Activated T-cell treated with anti-CD3 and anti-CD28 coated beads for 24 hours (primary cell): ENCODE measurements at places on chromosomes 16 and 17.

DNA sequence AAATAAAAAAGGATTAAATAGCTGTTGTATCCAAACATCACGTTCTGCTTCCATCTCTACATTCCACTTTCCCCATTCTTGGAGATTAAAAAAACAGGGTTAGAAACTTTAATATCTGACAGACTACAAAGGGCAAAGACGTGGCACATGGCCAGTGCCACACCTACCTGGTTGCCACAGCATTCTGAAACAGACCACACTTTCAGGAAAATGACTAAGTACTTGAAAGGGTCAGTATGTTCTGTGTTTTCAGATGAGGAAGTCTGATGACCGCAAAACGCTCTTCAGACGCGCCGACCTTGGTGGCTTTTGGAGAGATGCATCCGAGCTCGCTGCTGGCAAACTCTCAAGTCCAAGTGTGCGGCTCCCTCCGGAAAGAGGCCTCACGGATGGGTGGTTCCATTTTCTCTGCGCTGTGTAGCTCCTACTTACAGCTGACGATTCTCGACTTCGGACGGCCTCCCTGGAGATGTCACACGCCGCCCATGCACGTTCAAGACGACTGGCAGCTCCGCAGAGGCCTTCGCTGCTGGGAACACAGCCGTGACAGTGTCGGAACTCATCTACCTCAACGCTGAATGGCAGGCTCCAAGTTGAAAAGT lies 15.5 kb downstream of the MAP1LC3B start:
- no peak for DNase-seq

- no peak for DNase-seq
These were observed 98.6 kb downstream of the ZNF18 start for GRCh38 chr17:11898526-11899235.

DNA sequence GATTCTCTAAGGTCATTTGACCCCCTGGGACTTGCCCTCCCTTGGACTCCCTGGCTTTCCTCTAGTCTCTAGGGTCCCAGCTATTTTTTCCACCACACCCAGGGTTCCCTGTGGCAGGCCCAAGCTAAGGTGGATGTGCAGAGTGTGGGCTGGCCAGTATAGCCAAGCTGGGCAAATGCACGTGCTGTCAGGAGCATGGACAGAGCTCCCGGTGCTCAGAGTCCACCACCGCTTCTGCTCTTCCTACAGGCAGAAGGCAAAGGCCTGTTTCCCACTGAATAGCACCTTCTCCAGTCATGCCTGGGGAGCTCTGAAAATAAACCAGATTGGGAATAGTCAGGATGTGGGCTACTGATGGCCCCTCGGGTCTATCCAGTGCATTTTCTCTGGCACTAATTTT lies 53.3 kb downstream of the GNAO1 start:
- DNase-seq, result no peak

GRCh38 chr16:13864689-13865088 lies 55.3 kb upstream of the ERCC4 start:
- no peak for DNase-seq

- no peak for DNase-seq
These were observed 236.4 kb upstream of the AXIN2 start for GRCh38 chr17:65797809-65798208.

DNA sequence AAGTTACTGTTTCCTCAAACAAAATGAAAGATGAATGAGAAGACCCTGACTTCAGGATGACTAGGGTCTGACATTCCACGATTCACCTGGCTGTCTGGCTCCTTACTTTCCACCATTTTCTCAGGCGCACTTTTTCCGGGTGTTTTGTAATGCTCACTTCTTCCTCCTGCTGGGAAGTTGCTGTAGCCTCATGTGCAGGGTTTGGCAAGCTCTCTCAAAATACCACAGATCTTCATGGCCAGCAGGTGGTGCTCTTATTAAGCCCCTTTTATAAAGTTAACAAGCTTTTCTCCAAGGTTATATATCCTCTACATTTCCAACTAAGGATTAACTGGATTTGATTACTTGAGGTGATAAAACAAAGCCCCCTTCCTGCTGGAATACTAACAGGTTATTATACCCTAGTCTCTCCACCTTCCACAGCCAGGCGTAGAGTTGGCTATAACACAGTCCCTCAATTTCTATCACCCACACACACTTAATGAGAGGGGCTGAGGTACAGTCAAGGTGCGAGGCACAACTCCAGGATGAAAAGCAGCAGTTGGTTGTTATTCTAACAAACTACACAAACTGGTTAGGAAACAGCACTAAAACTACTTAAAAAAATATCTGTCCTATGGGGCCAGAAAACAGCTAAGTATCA lies 45.4 kb downstream of the STH start:
- peak; percentile 44 for DNase-seq

DNA sequence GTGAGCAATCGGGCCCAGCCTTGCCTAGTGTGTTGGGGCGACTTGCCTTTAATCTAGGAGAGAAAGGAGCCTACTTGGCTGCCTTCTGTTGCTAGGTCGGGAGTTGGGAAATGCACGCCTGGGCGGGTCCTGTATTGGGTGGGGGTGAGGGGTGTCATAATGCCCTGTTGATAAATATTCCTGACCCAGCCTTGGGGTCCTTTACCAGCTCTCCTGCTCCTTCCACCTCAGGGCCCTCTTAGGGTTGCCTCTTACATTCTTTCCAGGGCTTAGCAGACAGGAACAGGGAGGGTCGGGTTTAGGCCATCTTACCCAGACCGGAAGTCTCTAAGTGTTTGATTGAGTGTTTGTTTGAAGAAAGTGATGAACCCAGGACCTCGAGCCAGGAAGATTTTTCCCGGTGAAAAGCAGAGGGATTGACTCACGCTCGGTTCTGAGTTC lies 112.9 kb downstream of the SEC14L1 start:
- DNase-seq, result no peak

- no peak for DNase-seq
These were observed 84.5 kb downstream of the GNAO1 start for GRCh38 chr16:56275801-56276200.

GRCh38 chr16:65837464-65837863 lies 529.0 kb upstream of the CDH5 start:
- no peak for DNase-seq

DNA sequence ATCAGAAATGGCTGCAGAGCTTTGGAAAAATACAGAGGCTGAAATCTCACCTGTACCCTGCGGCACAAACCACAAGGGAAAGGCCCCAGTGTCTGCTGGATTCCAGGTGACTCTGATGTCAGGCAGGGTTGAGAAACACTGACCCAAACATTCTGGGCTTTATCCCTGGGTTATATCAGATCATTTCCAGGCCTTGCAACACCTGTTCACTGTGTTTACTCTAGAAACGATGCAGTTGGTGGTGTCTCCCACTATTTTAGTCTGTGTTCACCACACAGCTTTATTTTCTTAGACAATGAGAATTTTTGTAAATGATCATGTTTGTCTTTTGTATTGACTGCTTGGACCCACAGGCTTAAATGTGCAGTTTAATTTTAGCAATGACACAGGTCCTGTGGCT lies 151.5 kb upstream of the SDK2 start:
- no peak for DNase-seq

- no peak for DNase-seq
These were observed 6.2 kb downstream of the ZNF423 start for GRCh38 chr16:49849754-49850108.

- DNase-seq, result peak; percentile 28
These were observed 562 bp downstream of the USP31 start for GRCh38 chr16:23148513-23149266.

GRCh38 chr16:29926711-29927052 lies 656 bp upstream of the KCTD13 start:
- no peak for DNase-seq

- no peak for DNase-seq
These were observed 1.1 kb upstream of the FAM20A start for GRCh38 chr17:68602289-68602688.

DNA sequence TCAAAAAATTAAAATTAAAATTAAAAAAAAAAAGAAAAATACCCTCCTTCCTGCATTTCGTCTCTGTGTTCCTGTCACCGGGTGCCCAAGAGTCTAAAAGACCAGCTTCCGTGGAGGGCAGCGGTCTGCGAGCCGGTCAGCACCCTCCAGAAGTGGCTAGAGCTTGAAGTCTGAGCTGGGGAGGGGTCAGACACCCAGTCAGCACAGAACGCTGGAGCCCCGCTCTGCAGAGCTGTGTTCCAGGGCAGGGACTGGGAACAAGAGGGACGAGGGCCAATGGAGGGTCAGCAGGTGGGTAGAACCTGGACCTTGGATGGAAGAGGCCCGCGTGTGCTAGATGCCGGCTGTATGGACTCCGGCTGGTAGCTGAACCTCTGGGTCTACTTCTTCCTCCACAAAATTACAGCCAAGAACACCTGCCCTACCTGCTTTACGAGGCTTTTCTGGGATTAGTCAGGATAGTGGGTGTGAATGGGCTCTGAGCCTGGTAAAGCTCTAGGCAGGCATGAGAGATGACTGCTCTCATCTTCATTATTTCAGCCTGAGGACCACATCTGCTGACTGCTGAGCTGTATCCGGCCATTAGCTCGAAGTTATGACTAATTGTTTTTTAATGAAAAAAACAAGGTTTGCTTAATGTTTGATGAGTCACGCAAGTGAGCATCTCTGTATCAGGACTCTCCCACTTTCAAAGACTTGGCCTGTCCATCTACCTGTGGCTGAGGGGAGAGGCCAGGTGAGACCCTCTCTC lies 5.9 kb downstream of the TRPV1 start:
- DNase-seq, result no peak

- DNase-seq, result no peak
These were observed 11.5 kb downstream of the MAP3K3 start for GRCh38 chr17:63633742-63634141.

DNA sequence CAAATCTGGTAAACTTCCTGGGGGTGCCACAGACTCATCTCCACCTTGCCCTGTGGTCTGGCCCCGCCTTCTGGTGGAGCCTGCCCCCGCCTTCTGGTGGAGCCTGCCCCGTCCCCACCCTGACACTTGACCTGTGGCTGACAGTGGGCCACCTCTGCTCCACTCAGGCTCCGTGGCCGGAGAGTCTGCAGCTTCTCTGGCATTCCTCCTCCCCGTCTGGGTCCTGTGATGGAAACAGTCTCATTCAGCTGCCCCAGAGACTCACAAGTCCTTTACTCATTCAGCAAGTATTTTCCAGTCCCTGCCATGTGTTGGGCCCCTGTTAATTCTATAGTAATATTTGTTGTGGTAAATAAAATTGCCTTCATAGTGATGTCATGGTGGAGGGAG lies 21.0 kb upstream of the G6PC1 start:
- no peak for DNase-seq

DNA sequence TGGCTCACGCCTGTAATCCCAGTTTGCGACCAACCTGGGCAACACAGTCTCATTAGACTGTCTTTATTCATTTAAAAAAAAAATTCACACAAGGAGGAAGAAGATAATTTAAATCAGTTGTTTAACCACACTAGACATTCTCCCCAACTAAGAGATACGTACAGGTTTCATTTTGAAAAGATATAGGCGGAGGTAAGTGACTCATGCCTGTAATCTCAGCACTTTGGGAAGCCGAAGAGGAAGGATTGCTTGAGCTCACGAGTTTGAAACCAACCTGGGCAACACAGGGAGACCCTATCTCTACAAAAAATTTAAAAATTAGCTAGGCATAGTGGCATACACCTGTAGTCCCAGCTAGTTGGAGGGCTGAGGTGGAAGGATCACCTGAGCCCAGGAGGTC lies 5.3 kb downstream of the CMTM4 start:
- no peak for DNase-seq

- DNase-seq, result no peak
These were observed 355.0 kb downstream of the KIF2B start for GRCh38 chr17:54177606-54178308.
